GM18507 (cell line): ENCODE measurements at places on chromosomes 4 and X.

DNA sequence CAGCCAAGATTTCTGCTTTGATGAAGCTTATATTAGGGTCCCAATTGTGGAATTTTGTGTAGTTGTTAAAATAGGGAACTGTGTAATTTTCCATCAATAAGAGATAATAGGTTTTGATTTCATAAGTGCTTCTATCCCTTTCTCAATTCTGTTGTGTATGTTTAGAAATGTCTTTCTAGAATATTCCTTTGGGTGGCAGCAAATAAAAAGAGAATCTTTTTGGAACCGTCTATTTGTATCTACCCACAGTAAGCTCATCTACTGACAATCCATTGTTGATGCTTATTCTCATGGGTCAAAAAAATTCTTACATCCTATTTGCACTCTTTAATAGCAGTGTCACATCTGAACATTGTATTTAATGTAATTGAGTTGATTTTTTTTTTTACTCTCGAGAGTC, 61.7 kb downstream of the TMA16 start:
- DNase-seq = no peak

DNA sequence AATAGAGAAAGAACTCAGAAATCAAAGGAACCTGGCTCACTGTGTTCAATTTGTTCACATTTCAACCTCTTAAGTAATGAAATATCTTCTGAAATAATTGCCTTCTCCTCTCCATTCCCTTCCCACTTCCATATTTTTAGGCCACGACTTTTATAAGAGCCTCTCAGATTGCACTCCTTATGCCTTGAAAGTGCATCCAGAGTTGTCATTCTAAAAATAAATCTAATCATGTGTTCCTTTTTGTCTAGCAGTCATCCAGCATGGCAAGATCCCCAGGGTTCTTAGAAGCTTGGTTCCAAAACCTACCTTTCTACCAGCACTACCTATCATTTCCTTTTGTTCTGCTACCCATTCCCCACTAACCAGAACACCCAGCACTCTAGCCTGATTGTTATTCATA, 42.4 kb upstream of the RPA4 start:
- DNase-seq = no peak

- no peak for DNase-seq
Measured at GRCh38 chrX:32530802-32531403, 680.4 kb downstream of the DMD start.

DNA sequence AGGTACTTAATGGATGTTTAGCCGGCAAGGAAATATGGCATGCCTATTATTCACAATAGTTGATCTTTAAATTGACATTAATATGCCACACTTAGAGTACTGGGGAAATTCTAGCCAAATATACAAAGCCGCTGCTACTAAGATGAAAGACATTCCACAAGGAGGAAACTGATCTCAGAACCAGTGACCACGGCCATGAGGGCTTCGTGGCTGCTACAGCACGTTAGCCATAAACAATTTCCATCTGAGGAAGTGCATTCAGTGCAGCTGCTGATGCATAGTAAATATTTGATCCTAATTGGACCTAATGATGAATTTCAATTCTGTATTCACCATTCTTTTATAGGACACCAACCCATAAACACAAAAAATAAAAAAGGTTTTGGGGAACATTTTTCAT, 59.1 kb downstream of the SORBS2 start:
- DNase-seq = no peak

- DNase-seq = no peak
Measured at GRCh38 chrX:141668371-141668770, 30.2 kb downstream of the SPANXD start.

DNA sequence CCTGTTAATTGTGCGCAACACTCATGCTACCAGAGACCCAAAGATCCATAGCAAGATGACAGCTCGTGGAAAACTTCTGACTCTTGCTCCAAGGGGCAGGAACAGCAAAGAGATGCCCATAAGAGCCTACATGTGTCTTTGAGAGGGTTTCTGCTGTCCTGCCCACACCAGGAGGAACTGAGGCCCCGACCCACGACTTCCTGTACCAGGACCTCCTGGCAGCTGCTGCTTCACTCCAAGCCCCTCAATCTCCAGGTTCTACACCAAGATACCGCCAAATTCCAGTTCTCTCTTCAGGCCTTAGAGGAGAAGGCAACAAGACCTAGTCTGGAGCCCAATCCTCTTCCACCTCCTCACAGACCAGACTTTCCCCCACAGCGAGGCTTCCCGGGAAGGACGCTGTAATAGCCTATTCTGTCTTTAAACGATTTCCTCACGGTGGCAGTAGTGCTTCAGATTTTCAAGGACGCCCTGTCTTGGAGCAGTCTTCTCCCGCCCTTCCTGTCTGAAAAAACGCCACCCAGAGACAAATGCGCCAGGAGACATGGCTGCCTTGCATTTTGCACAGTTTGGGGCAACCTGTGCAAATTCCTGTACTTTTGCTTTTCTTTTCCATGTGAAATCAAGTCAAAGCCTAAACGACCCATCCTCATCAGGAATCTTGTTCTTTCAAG, 230.2 kb upstream of the STK26 start:
- no peak for DNase-seq

DNA sequence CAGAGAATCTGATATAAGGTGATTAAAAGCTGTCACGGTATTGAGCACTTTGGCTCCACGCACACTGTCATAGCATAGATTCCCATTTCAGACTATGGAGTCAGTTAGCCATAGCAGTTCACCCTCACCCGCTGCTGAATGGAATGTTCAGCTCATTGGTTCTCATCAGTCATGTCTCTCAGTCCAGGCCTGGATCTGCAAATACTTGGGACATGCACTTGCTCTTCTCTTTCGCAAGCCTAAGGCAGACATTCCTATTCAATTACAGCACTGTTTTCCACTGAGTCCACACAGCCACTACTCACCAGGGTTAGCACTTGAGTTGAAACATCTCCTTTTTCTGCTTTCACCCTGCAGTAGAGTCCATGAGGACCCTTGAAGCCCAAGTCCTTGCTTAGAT, 30.6 kb upstream of the SCML1 start:
- DNase-seq = no peak

DNA sequence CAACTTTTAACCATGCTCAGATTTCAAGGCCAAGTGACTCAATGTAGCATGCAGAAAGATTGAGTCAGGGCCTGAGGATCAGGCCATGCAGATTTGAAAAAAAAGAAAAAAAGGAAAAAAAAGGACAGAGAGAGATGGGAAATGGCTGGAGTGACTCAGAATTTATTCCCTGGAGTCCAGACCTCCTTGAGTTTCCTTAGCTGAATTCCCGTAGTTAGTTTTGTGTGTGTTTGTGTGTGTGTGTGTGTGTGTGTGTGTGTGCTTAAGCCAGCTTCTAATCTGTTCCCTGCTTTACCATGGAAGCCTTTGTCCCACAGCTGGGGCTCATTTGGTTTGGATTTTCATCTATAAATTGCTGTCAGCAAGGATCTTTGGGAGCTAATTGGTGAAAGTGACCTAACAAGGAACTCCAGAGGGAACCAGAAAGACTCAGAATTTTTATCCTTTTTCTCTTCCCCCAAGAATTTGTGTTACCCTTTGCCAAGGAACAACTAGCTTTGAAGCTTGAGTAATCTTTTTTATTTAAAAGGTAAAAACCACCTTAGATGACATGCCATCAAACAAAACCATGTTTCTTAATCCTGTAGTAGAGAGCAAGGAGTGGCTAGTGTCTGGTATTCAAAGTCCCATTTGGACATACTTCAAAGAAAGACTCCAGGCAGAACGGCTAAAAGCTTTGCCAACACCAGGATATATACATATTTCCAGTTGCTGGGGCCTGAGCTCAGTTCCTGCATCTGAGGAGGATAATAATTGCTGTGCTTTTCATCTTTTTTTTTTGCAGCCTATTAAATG, 109.0 kb upstream of the DDIT4L start:
- no peak for DNase-seq

GRCh38 chr4:65083076-65083475, 587.2 kb downstream of the EPHA5 start:
- no peak for DNase-seq

DNA sequence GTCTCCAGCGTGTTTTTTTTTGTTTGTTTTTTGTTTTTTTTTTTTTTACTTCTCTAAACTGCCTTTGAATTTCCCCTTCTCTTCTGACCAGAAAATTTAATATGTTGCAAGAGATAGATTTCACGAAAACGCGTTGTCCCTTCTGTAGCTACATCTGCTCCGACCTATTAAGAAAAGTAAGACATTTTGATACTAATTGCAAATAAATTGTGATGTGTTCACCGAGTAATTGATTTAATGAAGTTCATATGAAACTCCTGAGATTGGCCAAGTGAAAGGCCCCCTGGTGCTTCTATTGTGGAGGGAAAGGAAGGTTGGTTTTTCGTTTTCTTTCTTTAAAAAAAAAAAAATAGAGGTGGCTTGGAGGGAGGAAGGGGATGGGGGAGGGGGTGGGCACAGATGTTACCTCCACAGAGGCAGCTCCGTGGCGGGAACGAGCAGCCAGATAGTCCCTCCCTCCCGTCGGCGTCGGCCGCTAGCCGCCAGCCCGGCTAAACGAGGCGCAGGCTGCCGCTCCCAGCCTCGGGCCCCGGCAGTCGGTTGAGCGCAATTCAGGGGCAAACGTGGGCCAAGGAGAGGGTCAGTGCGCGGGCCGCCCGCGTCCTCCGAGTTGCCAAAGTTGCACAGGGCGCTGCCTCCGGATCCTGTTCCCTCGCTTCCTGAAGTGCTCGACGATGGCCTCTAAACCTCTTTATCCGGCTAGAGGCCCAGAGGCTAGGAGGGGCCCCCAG, 139.1 kb upstream of the ZIC3 start:
- DNase-seq = no peak

DNA sequence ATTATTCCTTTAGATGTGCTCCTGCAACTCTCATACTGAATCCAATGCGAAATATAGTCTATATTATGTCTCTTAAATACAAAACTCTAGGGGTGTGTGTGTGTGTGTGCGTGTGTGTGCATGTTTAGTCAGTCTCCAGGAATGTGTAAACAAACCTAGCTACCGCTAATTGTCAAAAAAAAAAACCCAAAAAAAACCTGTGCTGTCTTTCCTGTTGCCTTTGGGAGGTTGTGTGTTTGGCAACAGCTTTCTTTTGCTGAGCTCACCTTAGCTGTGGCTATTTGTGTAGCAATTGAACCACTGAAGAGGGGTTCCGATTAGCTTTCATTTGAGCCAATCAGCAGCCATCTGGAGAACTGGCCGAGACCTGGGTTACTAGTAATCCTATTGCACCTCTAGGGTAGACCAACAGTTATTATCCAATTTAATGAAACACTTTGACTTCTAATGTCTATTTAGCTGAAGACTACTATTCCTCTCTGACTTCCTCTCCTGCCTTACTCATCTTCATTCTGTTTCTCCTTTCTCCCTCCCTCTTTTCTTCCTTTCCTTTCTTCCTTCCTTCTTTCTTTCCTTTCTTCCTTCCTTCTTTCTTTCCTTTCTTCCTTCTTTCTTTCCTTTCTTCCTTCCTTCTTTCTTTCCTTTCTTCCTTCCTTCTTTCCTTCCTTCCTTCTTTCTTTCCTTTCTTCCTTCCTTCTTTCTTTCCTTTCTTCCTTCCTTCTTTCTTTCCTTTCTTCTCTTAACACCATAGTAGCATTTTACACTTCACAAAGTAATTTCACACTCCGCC, 471.1 kb downstream of the GBA3 start:
- no peak for DNase-seq

DNA sequence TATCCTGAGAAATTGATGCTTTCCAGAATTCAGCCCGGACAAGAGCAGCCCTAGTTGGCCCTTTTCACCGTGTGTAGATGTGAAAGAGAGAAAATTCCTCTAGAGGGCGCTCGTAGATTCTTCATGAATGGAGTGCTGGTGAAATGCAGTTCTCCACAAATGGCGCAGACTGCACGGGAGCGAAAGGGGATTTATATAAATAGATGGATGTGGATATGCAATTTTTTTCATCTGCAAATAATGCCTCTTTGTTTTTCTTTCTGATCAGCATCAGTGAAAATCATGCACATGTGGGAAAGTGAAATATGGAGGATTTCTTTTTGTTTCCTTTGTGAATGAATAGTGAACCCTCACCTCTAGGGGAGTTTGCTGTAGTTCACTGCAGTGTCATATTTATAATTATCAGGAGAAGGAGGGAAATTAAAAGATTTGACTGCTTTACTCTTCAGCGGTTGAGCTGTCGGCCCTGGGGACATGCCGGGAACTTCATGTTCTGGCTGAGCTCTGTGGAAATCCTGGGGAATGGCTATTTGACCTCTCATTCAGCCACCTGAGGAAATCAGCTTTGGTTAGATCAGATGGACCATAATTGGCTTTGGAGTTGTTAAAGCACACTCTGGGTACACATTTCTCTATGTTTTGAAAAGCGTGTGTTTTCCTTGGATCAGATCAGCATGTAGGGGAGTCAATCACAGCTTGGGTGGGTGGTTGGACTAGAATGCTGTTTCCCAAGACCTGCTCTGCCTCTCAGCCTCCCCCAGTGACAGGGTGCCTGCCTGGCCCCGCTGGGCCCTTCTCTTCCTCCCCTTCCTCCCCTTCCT, 115.0 kb upstream of the SHISA3 start:
- DNase-seq = no peak

- DNase-seq = no peak
Measured at GRCh38 chrX:67523002-67523681, 20.7 kb upstream of the AR start.

- no peak for DNase-seq
Measured at GRCh38 chr4:124065422-124065821, 647.1 kb downstream of the ANKRD50 start.

DNA sequence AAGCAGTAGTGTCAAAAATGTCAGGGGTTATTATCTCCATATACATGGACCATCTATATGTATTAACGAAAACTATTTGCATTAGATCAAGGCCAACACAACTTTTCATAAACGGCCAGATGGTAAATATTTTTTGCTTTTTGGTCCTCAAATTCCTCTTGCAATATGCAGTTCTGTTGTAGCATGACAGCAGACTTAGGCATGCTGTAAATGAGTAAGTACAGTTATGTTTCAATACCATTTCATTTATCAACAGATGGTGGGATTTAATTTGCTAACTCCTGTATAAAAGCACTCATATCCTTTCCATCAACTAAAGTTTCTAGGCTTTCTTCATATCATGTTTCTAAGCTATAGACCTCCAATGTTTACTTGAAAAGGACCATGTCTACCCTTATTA, 208.1 kb downstream of the ANKRD50 start:
- no peak for DNase-seq

DNA sequence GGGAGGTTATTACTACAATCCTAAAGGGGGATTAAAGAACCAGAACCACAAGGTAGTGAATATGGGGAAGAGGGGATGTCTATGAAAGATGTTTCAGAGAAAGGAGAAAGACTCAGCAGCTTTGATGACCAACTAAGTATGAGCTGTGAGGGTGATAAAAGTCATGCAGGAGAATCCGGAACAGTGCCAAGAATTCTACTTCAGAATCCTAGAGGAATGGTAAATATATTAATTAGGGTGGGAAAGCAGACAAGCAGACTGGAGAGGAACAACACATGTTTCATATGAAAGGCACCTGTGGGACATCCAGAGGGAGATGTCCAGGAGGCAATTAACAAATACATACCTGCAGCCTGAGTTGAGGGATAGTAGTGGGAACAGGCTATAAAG, 642.2 kb upstream of the DIPK2B start:
- DNase-seq = no peak
